ENCODE measurements at places on chromosomes 5 and 9. TPM values are rescaled to one million over a fixed set of nuclear protein-coding genes. Genes with fewer than 3 reads are reported as not detected.

Gene NR5A1
- not detected for total RNA-seq

Gene PCDHGA10
- total RNA-seq = 6.8 TPM

DNA sequence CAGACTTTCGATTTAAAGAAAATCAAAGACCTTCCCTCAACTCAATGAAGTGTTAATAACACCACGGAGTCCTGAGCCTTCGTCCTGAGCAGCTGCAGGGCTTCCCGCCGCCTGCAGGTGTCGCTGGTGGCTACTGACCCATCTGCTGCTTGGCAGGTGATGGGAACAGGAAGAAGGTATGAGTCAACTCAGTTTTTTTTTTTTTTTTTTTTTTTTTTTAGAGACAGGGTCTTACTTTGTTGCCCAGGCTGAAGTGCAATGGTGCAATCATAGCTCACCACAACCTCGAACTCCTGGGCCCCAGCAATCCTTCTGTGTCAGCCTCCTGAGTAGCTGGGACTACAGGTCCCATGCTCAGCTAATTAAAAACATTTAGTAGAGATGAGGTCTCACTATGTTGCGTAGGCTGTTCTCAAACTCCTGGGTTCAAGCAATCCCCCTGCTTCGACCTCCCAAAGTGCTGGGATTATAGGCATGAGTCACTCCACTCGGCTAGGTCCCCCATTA, 185.7 kb upstream of the IL12B start:
- peak; percentile 35 for DNase-seq

DNA sequence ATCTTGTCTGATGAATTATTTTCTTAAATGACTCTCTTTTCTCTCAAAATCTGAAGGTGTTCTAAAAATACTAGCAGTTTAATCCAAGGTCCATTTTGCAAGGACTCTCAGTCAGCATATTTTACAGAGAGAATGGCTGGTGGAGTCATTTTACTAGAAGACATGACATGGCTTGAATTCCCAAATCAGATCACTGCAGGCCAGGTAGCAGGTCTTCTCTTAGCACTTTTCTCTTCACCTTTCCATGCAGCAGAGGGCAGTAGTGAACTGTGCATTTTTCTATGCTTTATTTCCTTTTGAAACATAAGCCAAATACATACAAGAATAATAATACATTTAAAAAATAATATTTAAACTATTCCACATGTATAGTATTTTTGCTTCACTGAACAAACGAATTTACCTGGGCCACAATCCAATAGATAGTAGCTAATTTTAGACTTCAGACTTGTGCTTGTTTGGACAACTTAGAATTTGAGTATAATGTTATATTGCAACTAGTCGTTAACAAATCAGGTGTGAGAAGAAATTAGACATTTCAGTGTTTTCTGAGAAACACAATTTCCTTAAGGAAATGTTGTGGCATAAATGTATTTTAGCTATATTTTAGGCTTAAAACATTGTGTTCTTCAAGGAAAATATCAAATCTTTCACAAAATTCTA, 289.4 kb upstream of the DAB2 start:
- DNase-seq = no peak

DNA sequence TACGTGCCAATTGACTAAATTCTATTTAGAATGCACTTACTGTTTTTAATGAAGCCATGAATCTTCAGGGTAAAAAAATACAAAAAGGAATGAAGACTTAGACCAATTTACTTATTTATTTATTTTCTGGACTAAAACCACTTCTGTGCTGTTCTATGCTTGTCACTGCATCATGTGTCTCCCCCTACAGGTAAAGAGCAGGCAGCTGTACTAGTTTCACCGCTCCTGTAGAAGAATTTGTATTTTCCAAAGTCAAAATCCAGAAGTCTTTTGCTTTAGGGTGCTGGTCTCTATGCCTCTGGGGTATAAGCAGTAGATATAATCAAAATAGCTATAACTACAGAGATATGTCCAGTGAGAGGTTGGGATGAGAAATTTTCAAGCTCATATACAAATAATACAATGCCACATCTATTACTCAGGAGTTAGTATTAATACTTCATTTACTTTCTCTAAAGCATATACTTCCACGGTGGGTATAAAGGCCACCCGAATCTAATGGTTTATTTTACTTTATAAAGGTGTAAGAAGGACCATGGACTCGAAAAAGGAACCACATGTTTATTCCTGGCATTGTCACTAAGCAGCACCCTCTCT, 591.5 kb downstream of the RAB3C start:
- no peak for DNase-seq

GRCh38 chr5:136703706-136704105, 338.4 kb upstream of the TRPC7 start:
- DNase-seq = no peak

GRCh38 chr9:13278023-13278367, 1.5 kb downstream of the MPDZ start:
- no peak for DNase-seq

- DNase-seq = no peak
Measured at GRCh38 chr9:135291165-135291564, 188.4 kb upstream of the PPP1R26 start.
